ENCODE measurements at places on chromosomes 5 and 9. TPM values are rescaled to one million over a fixed set of nuclear protein-coding genes. Genes with fewer than 3 reads are reported as not detected.
A peak's percentile ranks its signal among the peaks of the same experiment; 100 is the strongest.

PCDHGB4 gene
- not detected for total RNA-seq

DNA sequence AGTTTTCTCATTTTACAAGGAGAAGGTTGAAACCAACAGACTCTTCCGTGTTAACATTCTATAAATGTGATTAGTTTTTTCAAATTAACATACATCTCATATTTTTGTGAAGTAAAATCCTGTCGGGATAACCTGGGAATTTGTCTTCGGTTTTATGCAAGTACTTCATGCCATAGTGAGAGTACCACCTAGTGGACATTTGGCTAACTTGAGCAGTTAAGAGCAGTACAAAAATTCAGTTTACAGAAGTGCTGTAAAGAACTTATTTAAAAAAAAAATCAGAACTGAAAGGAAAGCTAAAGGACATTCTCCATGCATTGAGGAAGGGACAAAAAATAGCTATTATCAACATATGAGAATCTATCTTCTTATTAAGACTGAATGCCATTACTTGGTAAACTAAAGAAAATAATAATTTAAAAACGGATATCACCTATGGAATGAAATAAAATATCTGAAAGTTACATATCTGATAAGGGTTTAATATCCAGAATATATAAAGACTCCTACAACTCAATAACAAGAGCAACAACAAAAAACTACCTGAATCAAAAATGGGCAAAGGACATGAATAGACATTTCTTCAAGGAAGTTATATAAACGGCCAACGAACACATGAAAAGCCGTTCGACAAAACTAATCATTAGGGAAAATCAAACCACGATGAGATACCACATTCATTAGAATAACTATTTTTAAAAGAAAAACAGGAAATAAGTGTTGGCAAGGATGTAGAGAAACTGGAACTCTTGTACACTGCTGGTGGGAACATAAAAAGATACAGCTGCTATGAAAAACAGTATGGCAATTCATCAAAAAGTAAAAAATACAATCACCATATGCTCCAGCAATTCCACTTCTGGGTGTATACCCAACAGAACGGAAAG is 117.0 kb upstream of the GNA14 start:
- no peak for DNase-seq

DNA sequence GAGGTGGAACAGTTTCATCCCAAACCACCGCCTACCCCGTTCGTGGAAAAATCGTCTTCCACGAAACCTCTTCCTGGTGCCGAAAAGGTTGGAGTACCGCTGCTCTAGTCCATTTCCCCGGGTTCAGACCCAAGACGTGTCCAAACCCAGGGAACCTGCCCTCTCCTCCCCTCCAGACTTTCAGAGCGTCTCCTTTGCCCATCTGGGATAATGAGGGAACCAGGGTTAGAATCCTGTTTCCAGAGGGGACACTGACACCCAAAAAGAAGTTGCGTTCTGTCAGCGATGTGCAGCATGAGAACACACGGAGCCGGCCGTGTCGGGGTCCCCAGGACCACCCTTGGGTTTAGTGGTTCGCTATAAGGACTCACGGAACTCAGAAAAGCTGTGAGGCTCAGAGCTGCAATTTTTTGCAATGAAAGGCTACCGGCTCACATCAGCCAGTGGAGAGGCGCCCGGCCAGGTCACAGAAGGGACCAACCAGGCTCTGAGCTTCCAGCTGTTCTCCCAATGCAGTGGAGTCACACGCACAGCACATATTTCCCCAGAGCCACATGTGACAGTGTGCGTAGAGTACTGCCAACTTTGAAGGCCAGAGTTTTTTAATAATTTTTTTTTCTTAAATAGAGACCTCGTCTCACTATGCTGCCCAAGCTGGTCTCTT is 19.4 kb downstream of the LAMC3 start:
- DNase-seq: no peak

- no peak for DNase-seq
These were observed 23.1 kb downstream of the RNF180 start for GRCh38 chr5:64188776-64189175.

DNA sequence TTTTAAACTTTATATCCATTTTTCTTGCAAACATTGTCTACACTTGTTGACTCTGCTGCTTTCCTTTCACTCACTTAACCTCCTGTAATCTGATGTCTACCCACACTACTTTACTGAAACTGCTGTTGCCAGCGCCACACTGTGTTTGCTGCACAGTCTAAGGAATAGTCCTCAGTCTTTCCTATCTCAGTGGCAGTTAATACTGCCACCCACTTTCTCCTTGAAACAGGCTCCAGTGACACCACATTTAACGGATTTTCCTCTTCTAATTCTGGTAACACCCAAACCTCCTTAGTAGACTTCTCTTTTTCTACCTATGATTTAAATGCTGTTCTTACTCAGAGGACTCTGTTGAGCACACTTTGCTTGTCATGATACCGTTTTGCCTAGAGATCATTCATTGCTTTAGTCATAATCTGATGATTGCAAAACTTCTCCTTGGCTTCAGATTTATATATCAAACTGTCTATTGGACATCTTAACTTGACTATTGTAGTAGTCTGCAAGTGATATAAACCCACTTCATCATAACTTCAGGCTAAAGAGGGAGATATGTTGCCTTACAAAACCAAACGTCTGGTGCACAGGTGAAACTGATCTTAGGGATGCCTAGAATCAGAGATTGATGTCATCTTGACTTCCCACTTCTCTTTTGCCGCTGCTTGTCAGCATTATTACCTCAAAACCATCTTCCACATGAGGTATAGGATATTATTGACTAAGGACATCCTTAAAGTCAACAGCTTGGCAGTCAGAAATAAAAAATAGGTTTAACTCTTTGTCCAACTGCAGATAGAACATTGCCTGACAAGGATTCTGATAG is 94.1 kb downstream of the CDC42SE2 start:
- DNase-seq: peak; percentile 55

NEURL1B gene
- 0.18 TPM for total RNA-seq

- no peak for DNase-seq
These were observed 76.1 kb downstream of the KIF4B start for GRCh38 chr5:155089643-155090042.

- no peak for DNase-seq
These were observed 94.7 kb downstream of the RXRA start for GRCh38 chr9:134420974-134421432.
